Spinal cord (tissue), 10 donors: ENCODE measurements at places on chromosomes 2 and 18. TPM values are rescaled to one million over a fixed set of nuclear protein-coding genes. Genes with fewer than 3 reads are reported as not detected.

DNA sequence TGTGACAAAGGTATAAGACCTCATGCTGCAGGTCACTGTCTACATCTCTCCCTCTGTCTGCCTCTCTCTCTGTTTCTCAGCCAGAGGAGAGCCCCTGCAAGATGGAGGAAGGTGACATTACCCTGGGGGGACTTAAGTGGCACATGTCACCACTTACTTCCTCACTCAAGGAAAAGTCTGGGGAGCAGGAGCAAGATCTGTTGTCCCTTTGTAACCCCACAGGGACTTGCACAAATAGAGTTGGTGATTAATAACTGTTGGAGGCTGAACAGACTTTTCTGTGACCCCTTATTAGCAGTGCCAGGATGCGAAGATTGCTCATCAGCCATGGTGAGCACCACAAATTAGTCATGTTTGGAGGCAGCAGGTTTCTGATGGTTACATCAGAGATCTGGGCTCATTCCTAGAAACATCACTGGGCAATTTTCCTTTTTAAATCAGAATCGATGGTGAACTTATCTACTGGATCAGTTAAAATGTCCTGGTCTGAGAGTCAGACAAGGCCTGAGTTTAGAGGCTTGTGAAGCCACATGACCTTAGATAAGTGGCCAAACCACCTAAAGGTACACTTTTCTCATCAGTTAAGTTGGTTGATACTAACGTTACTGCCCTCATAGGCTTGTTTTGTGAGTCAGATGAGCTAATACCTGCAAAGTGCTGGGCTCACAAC is 81.2 kb upstream of the LTBP1 start:
- no peaks in the 10 kb centered on the region for H3K36me3 ChIP-seq
- DNase-seq, result no peak
- H3K27ac ChIP-seq, result no peak overlapping the region
- H3K27me3 ChIP-seq, result no peaks in the 10 kb centered on the region
- H3K4me1 ChIP-seq, result no peaks in the 10 kb centered on the region

DNA sequence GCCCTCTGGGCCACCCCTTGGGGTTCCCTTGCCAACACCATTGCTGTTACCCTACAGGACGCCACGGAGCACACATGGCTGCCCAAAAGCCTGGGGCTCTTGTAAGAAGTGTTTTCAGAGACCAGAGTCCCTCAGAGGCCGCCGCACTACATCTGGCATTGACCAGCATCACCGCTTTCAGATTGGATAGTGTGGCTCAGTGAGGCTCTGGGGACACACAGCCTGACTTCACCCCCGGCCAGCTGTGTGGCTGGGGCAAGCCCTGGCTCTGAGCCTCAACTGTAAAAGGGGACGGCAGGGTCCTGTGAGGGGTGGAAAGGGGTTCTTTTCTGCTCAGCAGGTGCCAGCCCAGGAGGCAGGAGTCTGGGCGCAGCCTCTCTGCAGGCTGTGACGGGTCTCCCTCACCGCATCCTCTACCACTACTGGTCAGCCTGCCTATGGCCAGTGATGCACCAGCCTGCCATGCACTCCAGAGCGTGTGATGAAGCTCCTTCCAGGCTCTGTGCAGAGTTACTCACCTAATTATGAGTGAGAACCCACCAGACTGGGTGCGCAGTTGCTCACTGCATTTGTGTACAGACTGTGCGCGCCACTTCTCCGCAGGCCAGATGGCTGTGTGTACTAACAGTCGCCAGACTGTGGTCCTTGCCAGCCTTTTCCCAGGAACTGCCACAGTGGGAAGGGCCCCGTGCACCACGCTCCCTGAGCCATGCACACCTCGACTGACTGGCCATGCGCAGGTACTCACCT is 10.7 kb upstream of the OTOF start:
- H3K36me3 ChIP-seq, result no peaks in the 10 kb centered on the region
- no peak overlapping the region for H3K27ac ChIP-seq

- no peaks in the 10 kb centered on the region for H3K36me3 ChIP-seq
- H3K27ac ChIP-seq, result no peak overlapping the region
- no peaks in the 10 kb centered on the region for H3K27me3 ChIP-seq
Measured at GRCh38 chr2:165989851-165990250, 36.3 kb upstream of the TTC21B start.

DNA sequence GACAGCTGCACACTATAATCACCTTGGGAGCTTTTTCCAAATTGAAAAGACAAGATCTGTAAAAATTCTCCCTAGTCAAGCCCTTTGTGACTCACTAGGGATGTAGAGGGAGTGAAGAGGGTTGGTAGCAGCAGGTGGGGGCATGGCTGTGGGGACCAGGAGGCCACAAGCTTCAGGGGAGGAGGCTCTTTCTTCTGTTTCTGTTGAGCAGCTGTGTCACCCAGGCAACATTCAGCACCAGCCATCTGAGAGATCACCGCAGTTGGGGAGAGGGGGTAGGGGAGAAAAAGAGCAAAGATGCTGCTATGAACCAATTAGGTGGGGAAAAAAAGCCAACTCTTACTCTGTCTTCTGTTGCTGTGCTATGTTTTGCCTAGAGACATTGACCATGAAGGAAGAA is 352.3 kb upstream of the MEIS1 start:
- H3K36me3 ChIP-seq, result no peaks in the 10 kb centered on the region
- H3K4me3 ChIP-seq, result no peak overlapping the region
- H3K4me1 ChIP-seq, result no peaks in the 10 kb centered on the region
- no peak for DNase-seq
- no peaks in the 10 kb centered on the region for H3K27me3 ChIP-seq

GRCh38 chr18:40055262-40055661 is 1899.8 kb upstream of the PIK3C3 start:
- DNase-seq, result no peak
- no peak overlapping the region for H3K4me3 ChIP-seq
- no peak overlapping the region for H3K27ac ChIP-seq
- H3K27me3 ChIP-seq, result no peaks in the 10 kb centered on the region

- H3K27ac ChIP-seq, result no peak overlapping the region
- DNase-seq, result no peak
- no peak overlapping the region for H3K4me3 ChIP-seq
- H3K27me3 ChIP-seq, result no peaks in the 10 kb centered on the region
- H3K4me1 ChIP-seq, result no peaks in the 10 kb centered on the region
Measured at GRCh38 chr2:49982871-49983270, 828.6 kb upstream of the FSHR start.

DNA sequence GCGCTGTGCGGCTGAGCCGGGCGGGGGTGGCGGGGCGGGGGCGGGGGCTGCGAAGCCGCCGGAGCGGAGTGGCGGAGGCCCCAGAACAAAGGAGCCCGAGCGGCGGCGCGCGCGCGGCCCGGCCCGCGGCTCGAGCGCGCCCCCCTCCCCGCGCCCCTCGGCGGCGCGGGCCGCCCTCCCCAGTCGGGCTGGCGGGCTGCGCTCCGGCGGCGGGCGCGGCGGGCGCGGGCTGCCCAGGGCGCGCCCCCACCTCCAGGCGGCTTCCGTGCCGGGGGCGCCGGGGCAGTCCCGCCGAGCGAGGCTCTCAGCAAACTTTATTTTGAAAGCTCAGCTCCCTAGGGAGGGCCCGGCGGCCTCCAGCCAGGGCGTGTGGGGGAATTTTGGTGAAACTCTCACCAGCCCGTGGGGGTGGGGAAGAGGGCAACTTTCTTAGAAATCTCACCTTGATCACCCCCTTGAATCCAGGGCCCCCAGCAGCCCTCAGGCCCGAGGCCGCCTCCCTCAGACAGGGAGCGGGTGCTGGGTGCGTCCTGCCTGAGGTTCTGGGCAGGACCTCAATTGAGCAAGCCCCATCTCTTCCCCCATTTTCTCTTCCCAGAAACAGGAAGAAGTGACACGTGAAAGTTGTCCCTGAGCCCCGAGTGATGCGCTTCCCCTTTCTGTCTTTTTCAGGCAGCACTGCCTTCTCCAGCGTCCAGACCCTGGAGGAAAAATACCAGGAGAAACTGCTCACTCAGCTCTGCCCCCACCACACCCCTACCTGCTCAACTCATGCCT is 786 bp downstream of the TET3 start:
- peaks cover 14% of the 10 kb centered on the region for H3K27me3 ChIP-seq
- H3K4me1 ChIP-seq, result peaks cover 50% of the 10 kb centered on the region
- peak overlapping the region; percentile 15 for H3K27ac ChIP-seq
- peak overlapping the region; percentile 59 for H3K4me3 ChIP-seq

DNA sequence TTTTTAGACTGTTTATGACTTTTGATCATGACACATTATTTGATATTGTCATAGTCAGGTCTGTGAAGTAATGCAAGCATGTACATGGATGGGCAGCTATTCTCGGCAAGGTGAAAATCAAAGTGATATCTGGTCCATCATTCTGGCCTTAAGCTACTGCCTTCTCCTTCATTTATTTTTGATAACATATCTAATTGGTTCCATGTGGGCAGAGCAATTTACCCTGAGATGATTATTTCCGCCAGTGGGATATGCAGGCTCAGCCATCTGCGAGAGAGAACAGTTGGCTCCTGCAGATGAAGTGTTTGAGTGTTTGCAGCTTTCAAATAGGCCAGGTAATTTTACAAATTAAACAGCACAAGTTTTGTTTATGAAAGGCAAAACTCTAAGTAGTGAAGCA is 116.4 kb downstream of the LYPD6 start:
- DNase-seq, result peak; percentile 14
- H3K4me1 ChIP-seq, result no peaks in the 10 kb centered on the region
- H3K36me3 ChIP-seq, result no peaks in the 10 kb centered on the region

DNA sequence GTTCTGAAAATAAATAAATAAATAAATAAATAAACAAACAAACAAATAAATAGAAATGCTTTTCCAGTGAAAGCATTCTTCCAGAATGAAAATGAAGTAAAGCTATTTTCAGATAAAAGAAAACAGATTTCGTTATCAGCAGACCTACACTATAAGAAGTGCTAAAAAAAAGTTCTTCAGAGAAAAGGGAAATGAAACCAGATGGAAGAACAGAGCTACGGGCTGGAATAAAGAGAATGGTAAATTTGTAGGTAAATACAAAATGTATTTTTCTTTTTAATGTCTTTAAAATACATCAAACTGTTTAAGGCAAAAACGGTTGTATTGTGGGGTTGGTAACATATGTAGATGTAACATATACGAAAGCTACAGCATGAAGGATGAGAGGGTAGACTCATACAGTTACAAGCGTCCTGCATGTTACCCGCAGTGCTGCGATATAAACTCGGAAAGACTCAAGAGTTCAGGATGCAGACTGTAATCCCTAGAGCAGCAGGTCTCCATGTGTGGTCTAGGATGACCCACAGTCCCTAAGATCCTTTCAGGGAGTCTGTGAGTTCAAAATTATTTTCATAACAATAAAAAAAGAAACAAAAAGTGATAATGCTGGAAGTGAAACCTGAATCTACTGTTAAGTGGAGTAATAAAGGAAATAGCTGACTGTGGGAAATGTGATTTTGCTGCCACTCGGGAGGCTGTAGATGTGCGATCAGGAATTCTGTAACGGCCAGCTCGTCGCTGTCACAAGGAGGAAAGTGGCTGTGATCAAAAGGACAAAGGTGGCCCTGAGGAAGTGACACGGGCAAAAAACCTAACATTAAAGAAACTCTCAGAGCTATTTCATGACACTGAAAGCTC is 5.3 kb upstream of the RAB12 start:
- H3K27ac ChIP-seq, result no peak overlapping the region
- H3K4me1 ChIP-seq, result peaks cover 4% of the 10 kb centered on the region
- no peak overlapping the region for H3K4me3 ChIP-seq
- H3K27me3 ChIP-seq, result peaks cover 10% of the 10 kb centered on the region

- no peak overlapping the region for H3K4me3 ChIP-seq
- H3K36me3 ChIP-seq, result no peaks in the 10 kb centered on the region
Measured at GRCh38 chr18:63283305-63284094, 36.1 kb downstream of the BCL2 start.

DNA sequence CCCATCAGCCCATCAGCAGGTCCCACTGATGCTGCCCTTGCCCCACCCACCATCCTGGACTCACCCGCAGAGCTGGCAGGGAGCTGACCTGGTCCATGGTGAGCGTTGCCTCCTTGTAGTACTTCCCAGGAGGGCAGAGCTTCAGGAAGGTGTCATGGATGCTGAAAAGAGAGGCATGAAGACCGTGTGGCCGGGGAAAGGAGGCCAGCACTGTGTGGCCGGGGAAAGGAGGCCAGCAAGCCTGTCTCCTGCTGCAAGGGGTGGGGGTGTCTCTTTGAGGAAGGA is 11.9 kb downstream of the CIB4 start:
- H3K27me3 ChIP-seq, result no peaks in the 10 kb centered on the region
- no peaks in the 10 kb centered on the region for H3K36me3 ChIP-seq
- no peak overlapping the region for H3K4me3 ChIP-seq
- H3K27ac ChIP-seq, result no peak overlapping the region
- DNase-seq, result no peak
- peaks cover 4% of the 10 kb centered on the region for H3K4me1 ChIP-seq

GRCh38 chr2:1787755-1788477 is 43.6 kb upstream of the PXDN start:
- DNase-seq, result no peak
- peaks cover 12% of the 10 kb centered on the region for H3K4me1 ChIP-seq
- H3K27ac ChIP-seq, result no peak overlapping the region
- peaks cover 6% of the 10 kb centered on the region for H3K36me3 ChIP-seq
- H3K4me3 ChIP-seq, result no peak overlapping the region

- no peaks in the 10 kb centered on the region for H3K27me3 ChIP-seq
- no peaks in the 10 kb centered on the region for H3K36me3 ChIP-seq
- H3K27ac ChIP-seq, result no peak overlapping the region
- no peak for DNase-seq
- no peak overlapping the region for H3K4me3 ChIP-seq
Measured at GRCh38 chr2:171173087-171173486, 12.4 kb upstream of the TLK1 start.

DNA sequence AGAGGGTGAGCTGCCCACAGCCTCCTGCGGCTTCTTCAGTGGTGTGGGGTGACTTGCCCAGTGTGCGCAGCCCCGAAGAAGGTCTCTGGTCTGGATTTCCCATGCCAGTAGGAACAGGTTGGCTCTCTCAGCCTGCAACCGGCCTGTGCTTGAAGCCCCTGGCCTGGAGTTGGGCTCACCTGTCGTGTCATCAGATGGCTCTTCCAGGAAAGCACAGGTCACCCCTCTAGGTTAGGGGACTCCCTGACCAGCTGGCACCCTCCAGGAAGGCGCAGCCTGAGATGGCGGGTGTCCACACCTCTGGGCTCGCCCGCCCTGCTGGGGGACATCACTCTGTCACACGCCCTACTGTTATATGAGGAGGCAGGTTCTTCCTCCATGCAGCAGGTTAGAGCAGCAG is 179.8 kb downstream of the SEPTIN10 start:
- peaks cover 37% of the 10 kb centered on the region for H3K4me1 ChIP-seq
- no peak for DNase-seq
- no peak overlapping the region for H3K27ac ChIP-seq
- H3K4me3 ChIP-seq, result no peak overlapping the region
- peaks cover 14% of the 10 kb centered on the region for H3K36me3 ChIP-seq

DNA sequence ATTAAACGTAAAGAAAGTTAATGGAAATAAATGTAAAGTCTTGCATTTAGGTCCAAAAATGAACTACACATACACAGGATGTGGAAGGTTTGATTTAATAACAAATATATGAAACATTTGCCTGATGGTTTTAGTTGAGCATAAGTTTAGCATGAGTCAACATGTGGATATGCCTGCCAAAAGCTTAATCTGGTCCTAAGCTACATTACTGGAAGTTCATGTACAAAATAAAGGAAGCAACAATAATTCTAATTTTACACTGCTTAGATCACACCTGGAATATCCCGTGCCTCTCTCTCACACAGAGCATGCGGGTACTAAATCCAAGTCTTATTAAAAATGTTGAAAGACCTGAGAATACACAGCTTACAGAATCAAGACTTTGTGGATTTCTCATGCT is 276.5 kb upstream of the NRP2 start:
- no peaks in the 10 kb centered on the region for H3K4me1 ChIP-seq
- H3K4me3 ChIP-seq, result no peak overlapping the region
- H3K27ac ChIP-seq, result no peak overlapping the region

The PKDCC gene
- total RNA-seq, result 55.9 TPM

The EGR4 gene
- 0.10 TPM for total RNA-seq

The SP140 gene
- total RNA-seq, result 1.6 TPM

The GORASP2 gene
- total RNA-seq, result 32.5 TPM

The MRPL44 gene
- 34.4 TPM for total RNA-seq

The NABP1 gene
- 14.0 TPM for total RNA-seq

The MGAT4A gene
- 26.6 TPM for total RNA-seq
